ENCODE measurements at places on chromosomes 4 and X.

- no peak for DNase-seq
Observed at GRCh38 chr4:73230865-73231517, 27.6 kb downstream of the ANKRD17 start.

DNA sequence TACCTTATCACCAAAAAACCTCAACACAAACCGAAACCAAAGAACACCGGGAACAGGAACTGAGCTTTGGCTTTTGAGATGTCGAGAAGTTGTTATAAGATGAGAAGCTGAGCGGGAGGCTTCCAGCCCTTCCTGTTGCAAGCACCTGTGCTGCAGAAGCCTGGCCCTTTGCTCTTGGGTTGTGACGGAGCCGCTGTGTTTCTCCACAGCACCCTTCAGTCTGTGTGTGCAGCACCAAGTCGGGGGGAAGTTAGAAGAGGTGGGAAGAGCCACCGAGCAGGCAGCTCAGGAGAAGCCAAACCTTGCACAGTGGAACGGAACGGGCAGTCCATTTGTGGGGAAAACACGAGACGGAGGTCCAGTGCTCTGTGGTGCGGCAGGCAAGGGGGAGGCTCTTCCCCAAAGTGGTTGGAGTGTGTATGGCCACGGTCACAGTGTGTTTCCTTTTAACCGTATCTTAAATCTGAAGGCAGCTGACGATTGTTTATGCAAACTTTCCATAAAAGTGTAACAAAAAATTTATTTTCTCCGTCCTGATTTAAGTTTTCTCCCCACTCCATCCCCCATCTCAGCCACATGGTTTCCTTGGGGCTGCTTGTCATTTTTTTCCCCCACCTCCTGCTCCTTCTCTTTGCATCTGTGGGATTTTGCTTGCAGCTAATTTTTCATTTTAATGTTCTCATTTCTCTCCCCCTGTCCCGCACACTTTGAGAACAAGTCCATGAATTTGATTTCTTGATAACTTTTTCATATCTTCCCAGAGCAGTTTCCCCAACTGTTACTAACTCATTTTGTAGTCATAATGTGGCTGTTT lies 123.7 kb downstream of the STOX2 start:
- no peak for DNase-seq

- DNase-seq: no peak
Observed at GRCh38 chr4:133624744-133625143, 475.6 kb downstream of the PCDH10 start.

GRCh38 chr4:33715841-33716395 lies 2528.4 kb downstream of the ARAP2 start:
- DNase-seq: no peak

GRCh38 chrX:14309431-14309830 lies 219.9 kb upstream of the GLRA2 start:
- DNase-seq: no peak

GRCh38 chr4:40395908-40396793 lies 61.0 kb downstream of the CHRNA9 start:
- no peak for DNase-seq

- DNase-seq: no peak
Observed at GRCh38 chr4:144787365-144788258, 141.7 kb downstream of the HHIP start.

Measured in CD4-positive, alpha-beta T cell treated with Interleukin-21 for 1 hour (primary cell).